Fibroblast of skin of left biceps (primary cell): ENCODE measurements at places on chromosomes 2 and 18.

- no peak for DNase-seq
Measured at GRCh38 chr2:138711812-138712211, 68.4 kb downstream of the NXPH2 start.

- no peak for DNase-seq
Measured at GRCh38 chr18:48163738-48164115, 233.3 kb upstream of the SMAD2 start.

- DNase-seq = no peak
Measured at GRCh38 chr2:59171019-59171418, 929.9 kb upstream of the FANCL start.

DNA sequence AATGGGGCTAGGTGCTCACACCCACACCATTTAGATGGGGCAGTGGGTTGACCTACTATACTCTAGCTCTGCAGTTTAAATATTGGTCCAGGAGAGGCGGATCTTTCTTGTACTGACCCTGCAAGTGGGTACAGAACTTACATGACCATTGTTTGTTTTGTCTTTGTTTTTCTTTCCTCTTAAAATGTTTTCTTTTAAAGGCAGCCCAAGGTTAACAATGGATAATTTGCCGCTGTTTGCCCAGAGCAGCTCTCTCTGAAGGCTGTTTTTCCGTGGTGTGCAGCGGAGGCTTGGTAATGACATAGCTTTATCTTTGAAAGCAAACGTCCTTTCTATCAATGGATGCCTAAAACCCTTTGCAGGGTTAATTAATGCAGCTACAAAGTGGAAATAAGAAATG lies 133.3 kb upstream of the MEX3C start:
- no peak for DNase-seq

- DNase-seq = no peak
Measured at GRCh38 chr2:1757567-1757966, 13.3 kb upstream of the PXDN start.

DNA sequence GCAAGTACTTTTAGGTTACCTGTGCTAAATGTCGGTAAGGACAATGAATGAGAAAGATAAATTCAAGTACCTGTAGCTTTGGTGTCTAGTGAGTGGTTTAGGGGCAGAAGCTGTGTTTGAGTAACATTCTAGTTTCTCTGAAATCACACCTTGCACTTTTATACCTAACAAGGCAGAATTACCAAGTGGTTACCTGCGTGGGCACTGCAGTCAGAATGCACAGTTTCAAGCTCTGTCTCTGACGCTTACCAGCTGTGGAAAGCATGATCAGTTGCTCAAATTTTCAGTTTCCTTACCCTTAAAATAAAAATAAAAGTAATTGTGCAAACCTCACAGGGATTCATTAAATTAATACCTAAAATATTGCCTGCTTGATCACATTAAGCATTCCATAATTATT lies 846.9 kb upstream of the VRK2 start:
- no peak for DNase-seq

DNA sequence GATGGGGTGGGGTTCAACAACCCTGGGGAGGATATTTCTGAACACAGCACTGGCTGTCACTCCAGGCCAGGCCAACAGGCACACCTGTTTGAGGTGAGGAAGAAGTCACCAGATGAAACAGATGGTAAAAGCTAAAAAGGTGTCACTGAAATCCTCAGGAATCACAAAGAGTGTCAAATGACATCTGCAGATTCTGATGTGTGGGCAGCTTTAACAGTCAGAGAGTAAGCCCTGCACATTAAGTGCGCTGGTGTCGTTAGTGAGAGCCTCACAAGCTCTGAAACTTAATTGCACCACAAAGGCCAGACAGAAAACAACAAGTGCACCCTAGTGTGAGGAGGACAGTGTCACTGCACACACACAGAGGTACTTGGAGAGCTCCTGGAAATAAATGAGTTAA lies 13.6 kb downstream of the FLACC1 start:
- no peak for DNase-seq

DNA sequence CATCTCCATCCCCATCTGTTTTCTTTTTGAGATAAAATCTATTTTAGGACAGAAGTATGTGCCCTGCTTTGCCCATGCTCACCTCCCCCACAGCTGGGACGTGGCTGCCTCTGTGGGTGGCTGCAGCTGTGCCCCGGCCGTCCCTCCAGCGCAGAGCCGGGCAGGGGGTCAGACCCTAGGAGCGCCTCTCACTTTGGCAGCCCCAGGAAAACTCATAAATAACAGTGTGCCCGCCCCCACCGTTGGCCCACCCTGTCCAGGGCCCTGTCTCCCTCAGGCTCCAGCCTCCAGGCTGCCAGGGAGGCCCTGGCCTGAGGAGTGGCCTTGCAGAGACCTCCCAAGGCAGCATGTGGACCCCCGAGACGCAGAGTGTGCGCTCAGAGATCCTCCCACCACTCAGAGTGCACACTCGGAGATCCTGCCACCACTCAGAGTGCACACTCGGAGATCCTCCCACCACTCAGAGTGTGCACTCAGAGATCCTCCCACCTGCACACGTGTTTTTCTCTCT lies 178.1 kb downstream of the TWIST2 start:
- no peak for DNase-seq

GRCh38 chr2:209501579-209501978 lies 77.7 kb downstream of the MAP2 start:
- DNase-seq = no peak

GRCh38 chr2:29597035-29597434 lies 324.4 kb downstream of the ALK start:
- no peak for DNase-seq

GRCh38 chr18:13915995-13916431 lies 677 bp upstream of the MC2R start:
- no peak for DNase-seq

DNA sequence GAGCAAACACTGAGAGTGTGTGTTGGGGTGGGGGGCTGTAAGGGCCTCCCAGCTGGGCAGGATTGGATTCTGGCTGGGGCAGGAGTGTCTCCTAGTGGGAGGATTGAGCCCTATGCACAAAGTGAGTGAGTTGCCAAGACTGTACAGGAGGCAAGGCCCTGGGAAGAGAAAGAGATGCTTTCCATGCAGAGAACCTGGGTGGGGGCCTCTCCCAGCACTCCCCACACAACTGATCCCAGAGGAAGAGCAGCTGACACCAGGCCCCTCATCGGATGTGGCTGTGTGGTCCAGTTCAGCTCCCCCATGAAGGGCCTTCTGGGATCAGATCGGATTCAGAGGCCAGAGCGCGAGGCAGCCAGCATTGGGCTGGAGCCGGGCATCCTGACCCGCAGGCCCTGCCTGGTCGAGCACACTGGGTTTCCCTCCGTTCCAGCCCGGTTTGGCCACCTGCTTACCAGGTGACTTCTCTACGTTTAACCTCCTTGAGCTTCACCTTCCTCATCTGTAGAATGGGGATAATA lies 49.4 kb upstream of the FAHD2A start:
- no peak for DNase-seq

GRCh38 chr2:189913821-189914220 lies 129.6 kb downstream of the PMS1 start:
- DNase-seq = no peak

GRCh38 chr2:206095536-206096332 lies 9.8 kb upstream of the INO80D start:
- DNase-seq = no peak

GRCh38 chr2:149613704-149614103 lies 26.1 kb upstream of the MMADHC start:
- peak; percentile 70 for DNase-seq

DNA sequence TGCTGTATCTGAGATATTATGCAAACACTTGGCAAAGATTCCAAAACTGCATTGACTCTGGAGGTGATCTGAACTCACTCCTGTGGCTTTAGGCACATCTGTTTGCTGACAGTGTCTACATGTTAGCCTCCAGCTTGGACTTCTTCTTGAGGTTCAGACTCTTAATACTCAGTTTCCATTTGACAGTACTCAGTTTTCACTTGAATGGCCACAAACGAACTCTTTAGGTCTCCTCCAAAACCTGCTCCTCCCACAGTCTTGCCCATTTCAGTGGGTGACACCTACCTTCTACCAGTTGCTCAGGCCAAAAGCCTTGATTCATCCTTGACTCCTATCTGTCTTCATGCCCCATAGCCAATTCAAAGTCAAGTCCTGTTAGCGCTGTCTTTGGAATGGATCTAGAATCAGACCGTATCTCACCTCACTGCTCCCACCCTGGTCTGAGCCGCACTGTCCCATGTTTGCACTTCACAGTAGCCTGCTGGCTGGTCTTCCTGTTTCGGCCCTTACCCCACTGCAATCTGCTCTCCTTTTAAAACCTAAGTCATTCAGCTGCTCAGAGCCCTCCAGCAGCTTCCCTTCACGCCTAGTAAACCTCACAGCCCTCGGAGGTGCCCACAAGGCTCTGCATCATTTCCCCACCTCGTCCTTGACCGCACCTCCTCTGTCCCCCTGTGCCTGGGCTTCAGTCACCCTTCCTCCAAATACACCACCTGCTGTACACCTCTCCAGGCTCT lies 10.5 kb downstream of the ATG16L1 start:
- no peak for DNase-seq

GRCh38 chr2:215019085-215019484 lies 119.3 kb downstream of the ABCA12 start:
- DNase-seq = no peak

DNA sequence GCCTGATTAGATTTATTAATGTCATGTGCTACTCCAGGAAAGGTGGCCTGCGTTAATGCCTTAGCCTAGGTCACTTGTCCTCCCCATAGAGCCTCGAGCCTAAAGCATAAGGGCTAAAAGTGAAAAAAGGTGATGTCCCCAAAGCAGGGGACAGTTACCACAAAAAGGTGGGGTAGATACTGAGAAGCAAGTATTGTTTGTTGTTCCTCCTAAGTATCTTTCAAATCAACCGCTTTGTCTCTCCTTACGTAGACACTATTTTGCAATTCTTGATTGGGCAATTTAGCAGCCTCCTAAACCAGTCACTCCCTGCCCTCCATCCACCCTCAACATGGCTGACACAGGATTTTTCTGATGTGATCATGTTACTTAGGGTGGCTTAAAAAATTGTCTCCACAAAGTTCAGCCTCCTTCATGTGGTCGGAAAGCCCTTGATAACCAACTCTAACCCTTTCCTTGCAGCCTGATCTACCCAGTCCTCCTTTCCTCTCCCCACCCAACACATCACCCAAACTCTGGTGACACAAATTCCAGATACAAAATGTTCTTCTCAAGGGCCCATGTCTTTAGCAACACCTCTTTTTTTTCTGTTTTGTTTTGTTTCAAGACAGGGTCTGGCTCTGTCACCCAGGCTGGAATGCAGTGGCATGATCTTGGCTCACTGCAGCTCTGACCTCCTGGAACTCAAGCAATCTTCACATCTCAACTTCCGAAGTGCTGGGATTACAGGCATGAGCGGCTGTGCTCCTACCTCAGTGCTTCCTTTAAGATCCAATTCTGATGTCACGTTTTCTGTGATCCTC lies 6.9 kb downstream of the INHA start:
- DNase-seq = no peak

- DNase-seq = no peak
Measured at GRCh38 chr2:11340717-11341116, 3.7 kb downstream of the ROCK2 start.

DNA sequence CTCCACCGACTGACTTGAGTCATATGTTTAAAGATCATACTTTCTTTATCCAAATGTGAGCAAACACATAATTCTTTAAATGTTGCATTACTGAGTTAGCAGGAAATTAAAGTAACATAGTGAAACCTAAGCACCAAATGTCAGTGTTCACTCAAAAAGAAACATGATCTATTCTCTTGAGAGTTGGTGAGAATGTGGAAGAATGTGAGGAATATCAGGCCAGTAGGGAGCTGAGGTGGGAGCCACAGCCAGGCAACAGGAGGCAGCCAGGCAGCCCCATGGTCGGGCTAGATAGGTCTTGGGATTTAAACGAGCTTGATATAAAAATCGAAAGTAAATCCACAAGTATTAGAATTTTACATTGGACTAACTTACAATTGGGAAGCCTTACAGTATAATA lies 198.1 kb upstream of the SH3BP4 start:
- no peak for DNase-seq

- DNase-seq = no peak
Measured at GRCh38 chr2:205911306-205911705, 174.7 kb downstream of the INO80D start.

DNA sequence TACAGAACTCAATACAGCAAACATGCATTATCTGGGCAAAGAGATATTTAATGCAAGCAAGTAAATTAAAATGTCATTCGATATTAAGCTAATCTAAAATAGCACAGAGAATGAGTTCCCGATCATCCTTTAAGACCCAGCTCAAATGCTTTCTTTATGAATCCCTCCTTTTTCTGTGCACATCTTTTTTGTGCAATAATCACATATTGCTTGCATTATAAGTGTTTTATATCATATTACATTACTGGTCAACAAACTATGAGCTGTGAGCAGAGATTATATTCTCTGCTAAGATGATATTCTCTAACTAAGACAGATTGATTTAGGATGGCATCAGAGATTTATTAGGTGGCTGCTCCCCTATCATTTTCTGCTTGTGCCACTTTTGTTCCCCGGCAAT lies 146.1 kb downstream of the ERBB4 start:
- no peak for DNase-seq
